ENCODE measurements at places on chromosomes 1 and 21. TPM values are rescaled to one million over a fixed set of nuclear protein-coding genes. Genes with fewer than 3 reads are reported as not detected.

Gene THEM5
- total RNA-seq = not detected

Gene LRRC71
- total RNA-seq = not detected

Gene PCP4
- 23.6 TPM for total RNA-seq

Gene NOTCH2
- total RNA-seq = 99.3 TPM

Gene KIAA1614
- total RNA-seq = 1.2 TPM
